Activated effector memory CD4-positive, alpha-beta T cell treated with Interleukin-2 at 50 U/mL for 16 hours (primary cell): ENCODE measurements at places on chromosomes 2 and 18.

DNA sequence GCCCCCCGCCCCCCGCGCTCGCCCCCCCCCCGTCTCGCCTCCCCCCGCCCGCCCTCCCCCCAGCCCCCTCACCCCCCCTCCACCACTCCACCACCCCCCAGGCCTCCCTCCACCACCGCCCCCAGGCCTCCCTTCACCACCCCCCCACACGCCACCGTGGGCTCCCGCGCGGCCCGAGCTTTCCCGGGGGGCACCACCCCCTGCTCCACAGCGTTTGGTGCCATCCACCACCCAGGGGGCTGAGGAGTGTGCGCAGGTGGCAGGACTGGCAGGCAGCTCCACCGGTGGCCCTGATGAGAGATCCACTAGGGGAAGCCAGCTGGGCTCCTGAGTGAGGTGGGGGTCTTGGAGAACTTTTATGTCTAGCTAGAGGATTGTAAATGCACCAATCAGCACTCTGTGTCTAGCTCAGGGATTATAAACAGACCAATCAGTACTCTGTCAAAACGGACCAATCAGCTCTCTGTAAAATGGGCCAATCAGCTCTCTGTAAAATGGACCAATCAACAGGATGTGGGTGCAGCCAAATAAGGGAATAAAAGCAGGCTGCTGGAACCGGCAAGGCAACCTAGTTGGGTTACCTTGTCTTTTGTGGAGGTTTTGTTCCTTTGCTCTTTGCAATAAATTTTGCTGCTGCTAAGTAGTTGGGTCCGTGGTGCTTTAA is 43.0 kb upstream of the ITSN2 start:
- DNase-seq, result no peak

DNA sequence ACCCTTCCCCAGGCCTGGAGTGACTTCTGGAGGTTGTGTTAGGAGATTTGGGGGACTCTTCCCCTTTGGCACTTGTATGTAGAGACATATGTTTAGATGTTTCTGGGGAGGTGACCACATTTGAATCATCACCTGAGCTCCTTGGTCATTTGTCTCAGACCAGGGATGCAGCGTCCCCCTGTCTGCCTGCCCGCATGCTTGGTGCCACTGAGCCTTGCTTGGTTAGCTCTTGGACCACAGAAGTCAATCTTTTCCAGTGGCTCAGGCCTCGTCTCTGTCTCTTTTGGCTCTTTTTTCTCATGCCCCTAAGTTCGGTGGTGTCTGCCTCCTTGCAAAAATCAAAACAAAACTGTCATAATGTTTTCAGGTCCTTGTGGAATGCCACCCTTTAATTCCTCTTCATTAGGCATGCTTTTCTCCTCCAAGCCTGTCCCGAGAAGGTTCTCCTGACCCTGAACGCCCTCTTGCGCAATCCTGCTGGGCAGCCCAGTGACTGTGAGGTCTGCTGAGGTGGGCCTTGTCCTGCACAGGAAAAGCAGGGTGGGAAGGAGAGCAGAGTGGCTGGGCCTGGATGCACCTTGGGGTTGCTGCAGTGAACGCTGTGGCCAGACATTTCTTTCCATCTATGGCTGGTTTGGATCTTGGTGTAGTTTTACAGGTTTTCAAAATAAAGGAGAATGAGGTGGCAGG is 24.9 kb downstream of the GLI2 start:
- no peak for DNase-seq

- no peak for DNase-seq
Observed at GRCh38 chr2:16050908-16051489, 110.6 kb downstream of the MYCN start.

- DNase-seq, result no peak
Observed at GRCh38 chr2:134281815-134282419, 28.0 kb downstream of the MGAT5 start.

DNA sequence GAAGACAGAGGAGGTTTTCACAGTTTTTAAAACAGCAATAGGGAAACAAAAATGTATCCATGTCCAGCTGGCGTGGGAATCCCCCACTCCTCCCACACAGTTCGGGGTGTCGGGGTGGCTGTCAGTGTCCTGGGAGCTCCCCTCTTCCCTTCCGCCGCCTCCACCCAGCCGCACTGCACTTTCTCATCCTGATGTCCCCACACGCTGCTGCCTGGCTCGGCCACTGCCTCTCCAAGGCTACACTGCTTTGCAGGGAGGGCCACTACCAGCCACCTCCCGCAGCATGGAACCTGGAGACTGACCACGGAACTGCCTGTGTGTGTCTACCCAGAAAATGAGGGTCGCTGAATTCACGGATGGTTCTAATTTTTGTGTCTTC is 138.7 kb upstream of the CTDP1 start:
- DNase-seq, result no peak

DNA sequence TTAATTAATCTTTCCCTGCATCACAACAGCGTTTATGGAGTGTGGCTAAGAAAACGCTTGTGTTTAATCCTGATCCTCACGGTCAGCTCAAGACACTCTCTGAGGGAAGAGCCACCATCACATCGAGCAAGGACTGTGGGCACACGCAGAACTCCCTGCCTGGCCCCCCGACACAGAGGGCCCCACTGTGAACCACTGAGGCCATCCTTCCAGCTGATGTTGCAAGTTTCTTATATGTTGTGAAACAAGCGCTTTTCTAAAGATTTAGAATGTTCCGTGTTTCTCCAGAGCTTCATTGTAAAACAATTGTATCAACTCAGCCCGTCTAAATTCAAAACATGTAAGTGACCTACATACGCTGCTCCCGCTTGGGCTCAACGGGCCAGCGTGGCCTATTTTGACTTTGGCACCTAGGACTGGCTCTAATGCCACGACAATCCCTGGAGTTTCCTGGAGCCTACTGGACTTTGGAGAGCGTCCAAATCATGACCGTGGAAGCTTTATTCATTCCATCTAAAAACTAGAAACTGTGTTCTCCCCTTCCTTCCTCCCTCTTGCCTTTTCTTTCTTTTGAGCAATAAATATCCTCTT is 34.9 kb downstream of the SERPINE2 start:
- no peak for DNase-seq
